ENCODE measurements at places on chromosomes 2 and 18. TPM values are rescaled to one million over a fixed set of nuclear protein-coding genes. Genes with fewer than 3 reads are reported as not detected.

Gene ASPRV1
- 1.2 TPM for total RNA-seq

Gene ECEL1
- total RNA-seq: not detected

Gene HNMT
- 0.15 TPM for total RNA-seq

Gene GPC1
- total RNA-seq: 2.1 TPM

Gene WNT6
- total RNA-seq: 0.20 TPM

Gene SERPINB3
- not detected for total RNA-seq

Gene MYO7B
- total RNA-seq: 0.13 TPM

Gene FN1
- total RNA-seq: not detected

Gene COLEC11
- total RNA-seq: not detected

Gene PAX8
- 1.0 TPM for total RNA-seq

Gene GALNT5
- 0.10 TPM for total RNA-seq

Gene GCKR
- 0.23 TPM for total RNA-seq

Gene LINC00305
- not detected for total RNA-seq

Gene STPG4
- total RNA-seq: 0.50 TPM

Gene KLF7
- 56.8 TPM for total RNA-seq

Gene SH3YL1
- total RNA-seq: 71.4 TPM

Gene ARHGEF4
- total RNA-seq: 4.4 TPM

Gene TMEM247
- not detected for total RNA-seq

Gene EN1
- not detected for total RNA-seq

Gene HOXD4
- not detected for total RNA-seq

Gene ZSCAN30
- total RNA-seq: 16.7 TPM

Gene TMEM200C
- not detected for total RNA-seq

Gene PRSS56
- total RNA-seq: not detected

Gene CRYGD
- not detected for total RNA-seq

Gene PLEK
- 24.6 TPM for total RNA-seq

Gene PLGLB2
- total RNA-seq: 0.82 TPM

Gene IL1A
- total RNA-seq: not detected

Gene RIT2
- total RNA-seq: not detected

Gene DSC3
- total RNA-seq: not detected

Gene KCNS3
- total RNA-seq: not detected

Gene ELOA2
- total RNA-seq: not detected

Gene APOB
- total RNA-seq: not detected

Gene NOL4
- not detected for total RNA-seq

Gene ZNF521
- 1.8 TPM for total RNA-seq

Gene GAREM2
- 2.9 TPM for total RNA-seq

Gene AGPS
- total RNA-seq: 32.3 TPM

Gene TTR
- 2.6 TPM for total RNA-seq

Gene IGFBP5
- total RNA-seq: 3.3 TPM

Gene CYP1B1
- 0.66 TPM for total RNA-seq

Gene CHRND
- not detected for total RNA-seq

Gene SERPINB12
- not detected for total RNA-seq

Gene ACVR1C
- total RNA-seq: 5.7 TPM

Gene TTN
- total RNA-seq: 49.2 TPM

Data from T-cell (primary cell).